ENCODE measurements at places on chromosomes 16 and 17.

- no peak for DNase-seq
Measured at GRCh38 chr16:78732696-78733095, 633.2 kb downstream of the WWOX start.

- DNase-seq, result no peak
Measured at GRCh38 chr16:27314986-27315332, 1.2 kb downstream of the IL4R start.

- DNase-seq, result no peak
Measured at GRCh38 chr16:86300746-86301481, 209.4 kb upstream of the FOXF1 start.

GRCh38 chr16:18969050-18969854 is 14.5 kb upstream of the TMC7 start:
- DNase-seq, result peak; percentile 86

DNA sequence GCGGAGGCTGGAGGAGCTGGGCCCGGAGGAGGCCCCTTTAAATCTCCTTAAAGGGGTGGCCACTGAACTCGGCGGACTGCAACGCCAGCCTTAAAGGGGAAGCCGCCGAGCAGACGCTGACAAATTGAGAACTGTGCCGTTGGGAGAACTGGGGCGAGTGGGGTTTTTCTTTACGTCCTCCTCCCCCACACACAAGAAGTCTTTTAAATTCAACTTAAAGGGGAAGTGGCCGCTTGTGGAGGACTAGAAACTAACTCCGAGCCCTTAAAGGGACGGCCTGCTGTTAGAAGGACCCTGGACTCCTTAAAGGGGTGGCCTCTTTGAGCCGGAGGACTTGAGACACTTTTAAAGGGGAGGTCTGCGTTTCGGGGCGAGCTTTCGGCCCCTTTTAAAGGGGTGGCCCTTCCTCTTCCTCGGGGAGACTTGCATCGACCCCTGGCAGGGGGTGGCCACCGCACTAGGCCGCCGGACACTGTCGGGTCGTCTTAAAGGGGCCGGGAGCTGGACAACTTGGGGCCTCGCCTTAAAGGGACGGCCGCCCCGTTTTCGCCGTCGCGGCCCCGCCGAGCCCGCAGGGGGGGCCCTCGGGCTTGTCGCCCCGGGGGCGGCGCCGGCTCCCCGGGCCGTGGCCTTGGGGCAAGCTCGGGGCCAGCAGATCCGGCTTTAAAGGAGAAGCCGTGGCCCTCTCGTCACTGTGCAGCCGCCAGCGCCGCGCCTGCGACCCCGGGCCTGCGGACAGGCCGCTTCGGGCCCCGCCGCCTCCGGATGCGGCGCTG is 688 bp downstream of the FBRS start:
- DNase-seq, result peak; percentile 84

DNA sequence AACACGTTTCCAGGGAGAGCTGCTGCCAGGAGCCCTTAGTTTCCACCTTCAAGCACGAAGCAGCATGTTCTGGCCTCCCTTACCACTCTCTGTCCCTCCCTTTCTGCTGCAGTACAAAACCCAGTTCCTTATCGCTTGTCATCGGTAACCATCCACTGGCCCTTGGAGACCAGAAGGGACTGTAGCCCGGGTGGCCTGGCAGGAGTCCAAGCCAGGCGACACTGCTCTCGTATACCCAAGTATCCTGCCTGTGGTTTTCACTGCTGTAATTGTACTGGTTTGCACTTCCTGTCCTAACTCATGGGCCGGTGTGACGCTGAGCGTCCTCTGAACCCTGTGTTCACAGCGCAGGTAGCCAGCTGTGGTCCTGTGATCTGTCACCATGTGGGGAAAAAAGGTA is 81.1 kb downstream of the MAF start:
- DNase-seq, result peak; percentile 66

DNA sequence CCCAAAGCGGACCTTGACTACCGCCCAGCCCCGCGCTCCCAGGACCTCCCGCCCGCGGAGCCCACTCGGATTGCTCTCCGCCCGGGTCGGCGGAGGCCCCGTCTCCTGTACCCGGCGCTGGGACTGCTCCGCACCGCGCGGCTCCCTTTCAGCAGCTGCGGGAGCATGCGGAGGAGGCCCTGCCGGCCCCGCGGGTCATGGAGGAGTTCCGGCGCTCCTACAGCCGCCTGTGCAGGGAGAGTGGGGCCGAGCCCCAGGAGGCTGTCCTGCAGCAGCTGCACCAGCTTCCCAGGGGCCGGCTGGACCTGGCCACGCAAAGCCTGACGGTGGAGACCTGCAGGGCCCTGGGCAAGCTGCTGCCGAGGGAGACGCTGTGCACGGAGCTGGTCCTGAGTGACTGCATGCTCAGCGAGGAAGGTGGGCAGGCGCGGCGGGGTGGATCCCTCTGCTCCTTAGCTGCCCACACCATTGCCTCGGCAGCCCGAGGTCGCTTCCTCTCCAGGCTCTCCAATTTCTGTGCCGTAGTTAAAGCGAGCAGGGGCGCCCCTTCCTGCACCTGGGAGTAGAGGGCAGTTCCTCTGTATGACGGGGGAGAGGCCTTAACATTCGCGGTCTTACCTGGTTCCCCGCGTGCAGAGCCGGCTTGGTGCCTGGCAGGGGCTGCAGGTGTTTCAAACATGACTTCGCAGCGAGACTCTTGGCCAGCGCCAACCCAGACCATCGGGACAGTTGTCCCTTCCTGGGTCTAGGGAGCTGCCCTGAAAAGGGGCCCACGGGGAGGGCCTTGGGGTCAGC is 539 bp downstream of the LRRC45 start:
- no peak for DNase-seq

GRCh38 chr16:35599429-35600160 is 2140.2 kb downstream of the TP53TG3F start:
- DNase-seq, result no peak

DNA sequence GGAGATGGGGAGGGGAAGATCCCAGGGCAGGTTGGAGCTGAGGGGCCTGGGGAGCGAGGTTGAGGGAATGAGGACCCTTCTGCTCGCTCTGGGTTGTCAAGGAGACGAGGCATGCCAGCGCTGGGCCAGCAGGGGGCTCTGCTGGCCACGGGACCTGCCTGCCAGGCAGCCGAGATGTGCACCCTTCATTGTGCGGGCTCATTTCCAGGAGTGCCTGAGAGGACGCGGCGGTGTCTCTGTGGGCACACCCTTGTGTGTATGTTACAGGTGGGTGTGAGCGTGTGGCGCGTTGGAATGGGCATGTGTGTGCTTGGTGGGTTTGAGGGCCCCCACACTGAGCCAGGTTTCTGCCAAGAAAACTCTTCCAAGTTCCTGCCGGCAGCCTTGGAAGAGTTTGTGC is 15.9 kb downstream of the ARHGAP23 start:
- peak; percentile 76 for DNase-seq

DNA sequence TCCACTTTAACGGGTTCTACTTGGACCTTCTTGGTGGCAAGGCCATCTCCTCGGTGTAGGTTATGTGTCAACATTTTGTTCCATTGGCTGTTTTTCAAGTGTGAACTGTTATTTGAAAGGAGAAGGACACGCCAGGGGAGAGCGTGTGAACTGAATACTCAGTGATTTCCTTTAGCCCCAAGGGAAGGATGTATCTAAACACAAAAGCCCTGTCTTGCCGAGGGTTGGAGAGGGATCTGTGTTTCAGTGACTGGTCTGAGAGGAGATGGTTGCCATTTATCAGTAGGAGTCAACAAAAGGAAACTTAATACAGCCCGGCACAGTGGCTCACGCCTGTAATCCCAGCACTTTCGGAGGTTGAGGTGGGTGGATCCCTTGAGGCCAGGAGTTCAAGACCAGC is 50.0 kb downstream of the USP10 start:
- DNase-seq, result no peak

DNA sequence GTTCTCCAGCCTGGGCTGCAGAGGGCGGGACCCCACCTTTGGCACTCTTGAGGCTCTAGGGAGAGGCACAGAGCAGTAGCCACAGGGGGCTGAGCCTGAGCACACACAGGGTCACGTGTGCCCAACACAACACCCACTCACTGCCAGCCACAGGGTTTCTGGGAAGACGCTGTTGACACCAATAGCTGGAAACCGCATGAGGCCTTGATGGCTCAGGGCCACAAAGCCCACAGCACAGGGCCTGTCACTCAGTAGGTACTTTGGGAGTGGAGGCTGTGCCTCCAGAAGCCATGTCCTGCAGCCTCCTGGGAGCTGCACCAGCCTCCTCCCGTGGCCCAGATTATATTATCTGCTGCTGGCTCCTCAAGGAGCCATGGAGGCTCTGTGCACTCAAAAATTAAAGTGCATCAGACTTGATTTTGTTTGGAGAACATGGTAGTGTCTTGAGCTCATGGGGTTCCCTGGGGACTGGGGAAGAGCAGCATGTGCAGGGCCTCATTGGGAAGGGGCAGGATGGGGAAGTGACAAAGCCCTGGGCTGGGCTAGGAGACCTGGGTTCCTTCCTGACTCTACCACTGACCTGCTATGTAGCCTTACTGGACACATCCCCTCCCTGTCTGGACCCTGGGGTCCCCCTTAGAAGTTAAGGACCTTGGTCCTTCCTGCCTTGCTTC is 12.5 kb upstream of the SREBF1 start:
- DNase-seq, result peak; percentile 90

- no peak for DNase-seq
Measured at GRCh38 chr16:88526906-88527185, 43.4 kb upstream of the ZC3H18 start.

- no peak for DNase-seq
Measured at GRCh38 chr16:5379954-5380353, 282.4 kb upstream of the EEF2KMT start.

GRCh38 chr17:82531431-82531881 is 11.9 kb downstream of the FOXK2 start:
- peak; percentile 14 for DNase-seq

DNA sequence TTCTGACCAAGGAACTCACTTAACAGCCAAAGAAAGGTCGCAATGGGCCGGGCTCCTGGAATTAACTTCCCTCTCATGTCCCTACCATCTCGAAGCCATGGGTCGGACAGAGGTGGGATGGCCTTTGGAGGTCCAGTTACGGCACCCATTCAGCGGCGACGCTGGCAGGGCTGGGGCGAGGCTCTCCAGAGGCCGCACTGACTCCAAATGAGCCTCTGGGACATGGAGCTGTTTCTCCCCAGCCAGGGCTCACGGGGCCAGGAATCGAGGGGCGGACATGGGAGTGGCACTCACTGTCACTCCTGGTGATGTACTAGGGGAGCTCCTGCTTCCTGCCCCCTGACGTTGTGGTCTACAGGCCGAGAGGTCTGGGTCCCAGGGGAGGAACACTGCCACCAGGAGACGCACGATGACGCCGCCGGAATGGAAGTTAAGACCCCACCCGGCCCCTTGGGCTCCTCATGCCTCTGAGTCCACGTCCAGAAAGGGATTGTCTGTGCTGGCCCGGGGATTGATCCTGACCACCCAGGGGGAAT is 60.7 kb upstream of the METRNL start:
- no peak for DNase-seq

DNA sequence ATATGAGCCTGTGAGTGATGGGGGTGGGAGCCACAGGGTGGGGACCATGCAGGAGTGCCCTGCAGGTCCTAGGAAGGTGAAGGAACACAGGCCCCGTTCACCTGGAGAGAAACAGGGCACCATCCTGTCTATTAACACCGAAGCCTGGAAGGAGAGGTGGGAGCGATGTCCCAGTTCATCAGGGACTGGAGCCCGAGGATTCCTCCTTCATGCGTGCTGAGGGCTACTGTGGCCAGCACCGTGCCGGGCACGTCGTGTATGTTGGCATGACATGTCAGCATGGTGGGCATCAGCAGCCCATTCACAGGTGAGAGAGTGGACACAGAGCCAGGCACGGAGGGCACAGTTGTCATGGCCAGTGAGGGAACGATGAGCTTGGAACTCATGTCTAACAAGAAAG is 1.4 kb downstream of the WFIKKN2 start:
- DNase-seq, result no peak

GRCh38 chr17:64009571-64010402 is 10.6 kb downstream of the ICAM2 start:
- no peak for DNase-seq

GRCh38 chr17:40615068-40615840 is 32.4 kb downstream of the SMARCE1 start:
- DNase-seq, result no peak

DNA sequence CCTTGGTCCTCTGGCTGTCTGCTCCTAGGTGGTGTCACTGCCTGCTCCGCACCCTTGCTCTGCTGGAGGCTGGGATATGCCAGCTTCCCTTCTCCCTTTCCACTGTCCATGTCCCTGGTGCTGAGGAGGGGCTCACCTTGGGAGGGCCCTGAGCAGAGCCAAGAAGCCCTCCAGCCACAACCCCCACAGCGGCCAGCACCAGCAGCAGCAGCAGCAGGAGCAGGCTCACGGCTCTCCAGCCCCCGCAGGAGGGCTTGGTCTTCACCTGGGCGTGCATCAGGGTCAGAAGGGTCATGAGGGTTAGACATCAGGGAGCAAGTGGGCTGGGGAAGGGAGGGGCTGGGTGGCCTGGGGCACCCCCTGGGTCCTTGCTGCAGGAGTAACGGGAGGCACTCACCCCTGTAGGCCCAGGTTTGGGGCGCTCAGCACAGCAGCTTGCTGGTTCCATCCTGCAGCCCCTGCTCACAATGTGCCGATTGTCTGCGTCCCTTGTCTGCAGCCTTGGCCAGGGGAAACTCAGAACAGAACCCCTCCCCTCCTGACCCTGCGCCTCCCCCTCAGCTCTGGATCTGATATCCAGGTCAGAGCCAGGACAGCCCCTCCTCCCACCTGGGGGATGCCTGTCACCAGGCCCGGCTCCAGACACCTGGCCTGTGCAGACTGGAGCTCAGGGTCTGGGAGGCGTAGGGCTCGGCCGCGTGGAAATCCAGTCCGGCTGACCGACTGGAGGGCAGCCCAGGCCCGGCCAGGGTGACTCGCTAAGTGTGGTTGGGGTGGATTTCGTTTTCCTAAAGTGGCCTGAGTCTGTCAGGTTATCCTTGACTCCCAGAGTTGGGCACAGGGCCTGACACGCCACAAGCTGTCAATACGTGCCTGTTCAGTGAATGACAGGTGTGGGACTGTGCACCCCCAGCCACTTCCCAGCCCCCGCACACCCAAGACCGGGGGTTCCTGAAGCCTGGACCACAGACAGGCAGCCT is at the start of gene BRICD5:
TSS of gene BRICD5 (minus strand) at position 478 of the 980 bp plus-strand sequence. CDS start at position 448, 30 bp downstream.
- peak; percentile 43 for DNase-seq

DNA sequence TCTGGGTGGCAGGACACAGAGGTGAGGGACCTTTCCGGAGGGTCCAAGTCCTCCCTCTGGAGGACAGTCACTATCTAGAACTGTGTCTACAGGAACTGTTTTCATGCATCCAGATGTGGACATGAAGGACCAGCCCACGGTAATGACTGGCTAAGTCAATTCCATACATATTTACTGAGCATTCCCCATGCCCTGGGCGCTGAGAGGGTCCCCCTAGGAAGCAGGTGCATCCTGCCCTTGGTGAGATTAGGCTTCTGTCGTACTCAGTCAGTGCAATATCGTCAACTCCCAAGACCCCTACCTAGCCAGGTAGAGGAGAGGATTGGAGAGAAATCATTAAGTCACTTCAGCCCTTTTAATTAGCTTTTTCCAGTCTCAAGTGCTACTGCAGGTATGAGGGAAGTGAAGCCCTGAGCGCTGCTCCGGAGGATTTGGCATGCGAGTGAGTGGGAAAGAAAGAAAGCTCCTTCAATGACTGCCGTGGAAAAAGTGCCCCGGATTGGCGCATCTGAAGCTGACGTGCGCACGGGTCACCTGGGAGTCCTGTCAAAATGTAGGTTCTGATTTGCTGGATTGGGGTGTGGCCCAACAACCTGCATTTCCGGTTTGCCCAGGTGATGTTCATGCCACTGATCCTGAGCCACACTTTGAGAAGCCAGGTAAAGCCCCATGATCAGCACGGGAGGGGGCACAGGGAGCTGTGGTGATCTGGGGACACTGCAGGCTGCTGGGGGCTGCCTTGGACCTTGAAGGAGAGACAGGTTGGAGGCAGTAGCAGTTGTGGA is 367.4 kb upstream of the TNRC6C start:
- no peak for DNase-seq

All from lower lobe of right lung (tissue), 2 donors.